CD4-positive, alpha-beta T cell treated with Interleukin-17A for 1 hour (primary cell): ENCODE measurements at places on chromosomes 6 and 20.

- DNase-seq = no peak
These were observed 44.4 kb downstream of the RNF144B start for GRCh38 chr6:18431581-18431980.

DNA sequence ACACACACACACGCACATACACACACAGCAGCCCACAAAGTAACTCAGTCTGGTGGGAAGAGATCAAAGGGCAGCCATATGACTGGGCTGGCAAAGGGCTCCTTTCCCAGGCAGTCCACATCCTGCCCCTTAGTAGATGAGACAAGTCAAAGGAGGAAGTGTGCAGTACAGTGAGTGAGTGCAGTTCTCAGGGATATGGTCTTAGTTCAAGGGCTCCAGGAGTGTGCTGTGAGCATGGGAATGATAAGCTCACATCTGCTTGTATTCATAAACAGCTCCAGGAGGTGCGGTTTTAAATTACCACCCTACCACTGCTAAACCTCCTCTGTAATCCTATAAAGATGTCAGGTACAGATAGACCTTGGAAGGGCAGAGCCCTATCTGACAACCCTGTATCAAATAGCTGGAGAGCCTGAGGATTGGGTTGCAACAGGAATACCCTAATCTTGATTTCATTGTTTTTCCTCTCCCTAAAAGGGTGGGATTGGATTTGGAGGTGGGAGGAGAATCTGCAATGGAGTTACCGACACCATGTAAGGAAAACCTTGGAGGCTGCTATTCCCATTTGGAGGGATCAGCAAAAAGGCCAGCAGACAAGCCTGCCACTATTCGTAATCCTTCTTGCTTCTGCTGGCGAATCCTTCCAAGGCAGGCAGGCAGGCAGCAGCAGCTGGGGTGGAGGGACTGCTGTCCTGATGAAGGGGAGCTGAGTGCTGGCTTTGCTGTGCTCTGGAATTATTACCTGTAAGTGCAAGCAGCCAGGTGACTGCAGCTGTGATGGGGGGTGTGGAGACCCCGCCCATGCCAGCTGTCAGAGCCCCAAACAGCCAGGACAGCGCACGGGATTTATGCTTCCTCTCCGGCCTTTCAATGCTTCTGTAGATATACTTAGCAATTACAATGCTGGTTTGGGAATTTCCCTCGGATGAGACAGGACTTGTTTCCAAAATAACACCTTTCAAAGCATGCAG, 342.7 kb downstream of the PRL start:
- DNase-seq = no peak

GRCh38 chr20:41138475-41139226, 1.3 kb downstream of the PLCG1 start:
- peak; percentile 57 for DNase-seq

DNA sequence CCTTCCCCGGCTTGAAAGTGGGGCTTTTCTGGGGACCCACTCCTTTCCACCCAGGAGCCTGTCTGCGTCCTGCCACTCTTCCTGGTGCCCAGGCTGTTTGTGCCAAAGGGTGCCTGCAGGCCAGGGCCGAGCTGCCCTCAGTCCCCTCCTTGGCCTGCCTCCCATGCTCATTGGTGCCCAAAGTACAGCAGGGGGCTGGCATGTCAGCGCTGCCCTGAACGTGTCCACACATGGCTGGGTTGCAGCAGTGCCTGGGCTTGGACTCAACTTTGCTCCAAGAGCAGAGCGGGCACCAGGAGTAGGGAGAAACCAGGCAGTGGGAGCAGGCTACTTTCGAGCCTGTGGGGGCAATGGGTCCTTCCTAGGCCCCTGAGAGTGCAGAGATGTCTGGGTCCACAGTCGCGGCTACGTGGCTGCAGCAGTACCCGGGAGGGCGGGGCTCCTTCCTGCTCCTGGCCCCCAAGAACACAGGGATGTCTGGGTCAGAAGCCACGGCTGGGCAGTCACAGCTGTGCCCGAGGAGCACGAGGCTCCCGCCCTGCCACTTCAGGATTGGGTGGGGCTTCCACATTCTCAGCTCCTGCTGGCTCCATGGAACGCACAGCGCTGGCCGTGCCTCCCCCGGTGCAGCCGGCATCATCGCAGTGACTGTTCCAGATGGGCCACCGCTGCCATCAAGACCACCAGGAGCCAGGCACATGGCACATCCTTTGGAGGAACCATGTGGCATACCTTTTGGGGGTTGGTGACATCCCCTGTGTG, 50.0 kb upstream of the CLDN20 start:
- DNase-seq = no peak

GRCh38 chr6:13702809-13703302, 8.8 kb downstream of the RANBP9 start:
- no peak for DNase-seq

DNA sequence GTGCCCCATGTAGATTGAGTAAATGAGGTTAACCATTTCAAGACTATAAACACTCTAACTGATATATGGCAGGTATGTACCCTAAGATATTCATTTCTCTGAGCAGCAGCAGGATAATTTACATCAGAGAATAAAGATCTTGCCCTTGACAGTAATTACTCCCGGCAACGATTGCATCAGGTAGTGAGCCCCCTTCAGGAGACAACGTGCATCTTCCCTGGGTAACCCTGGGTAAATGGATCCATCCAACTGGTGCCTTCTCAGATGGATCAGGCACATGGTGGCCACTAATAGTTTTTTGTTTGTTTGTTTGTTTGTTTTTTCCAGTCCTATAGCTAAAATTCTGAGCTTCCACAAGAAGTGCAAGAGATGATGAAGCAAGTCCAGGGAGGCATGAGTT, 469.4 kb upstream of the SLC35B3 start:
- DNase-seq = no peak

GRCh38 chr6:51542475-51542874, 544.9 kb downstream of the PKHD1 start:
- no peak for DNase-seq

DNA sequence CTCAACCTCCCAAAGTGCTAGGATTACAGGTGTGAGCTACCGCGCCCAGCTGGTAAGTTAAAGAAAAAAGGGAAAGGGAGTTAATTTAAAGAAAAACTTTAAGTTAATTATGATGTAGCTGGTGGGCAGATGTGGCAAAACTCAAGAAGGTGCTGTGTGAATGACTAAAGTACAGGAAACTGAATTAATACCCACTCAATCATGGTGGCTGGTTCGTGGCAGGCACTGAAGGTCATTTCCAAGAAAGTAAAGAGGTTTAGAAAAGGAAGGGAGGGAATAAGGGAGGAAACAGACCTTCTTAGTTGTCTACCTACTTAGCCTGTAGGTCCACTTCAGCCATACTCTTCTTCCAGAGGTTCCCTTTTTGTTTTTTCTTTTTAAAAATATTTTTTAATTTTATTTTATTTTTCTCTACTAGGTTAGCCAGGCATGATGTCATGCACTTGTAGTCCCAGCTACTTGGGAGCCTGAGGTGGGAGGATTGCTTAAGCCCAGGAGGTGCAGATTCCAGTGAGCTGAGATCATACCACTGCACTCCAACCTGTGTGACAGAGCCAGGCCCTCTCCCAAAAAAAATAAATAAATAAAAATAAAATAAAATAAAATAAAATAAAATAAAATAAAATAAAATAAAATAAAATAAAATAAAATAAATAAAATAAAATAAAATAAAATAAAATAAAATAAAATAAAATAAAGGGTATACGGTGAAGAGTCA, 11.9 kb upstream of the TGM3 start:
- no peak for DNase-seq

- peak; percentile 2 for DNase-seq
These were observed 146.2 kb downstream of the COL21A1 start for GRCh38 chr6:56101141-56101553.

DNA sequence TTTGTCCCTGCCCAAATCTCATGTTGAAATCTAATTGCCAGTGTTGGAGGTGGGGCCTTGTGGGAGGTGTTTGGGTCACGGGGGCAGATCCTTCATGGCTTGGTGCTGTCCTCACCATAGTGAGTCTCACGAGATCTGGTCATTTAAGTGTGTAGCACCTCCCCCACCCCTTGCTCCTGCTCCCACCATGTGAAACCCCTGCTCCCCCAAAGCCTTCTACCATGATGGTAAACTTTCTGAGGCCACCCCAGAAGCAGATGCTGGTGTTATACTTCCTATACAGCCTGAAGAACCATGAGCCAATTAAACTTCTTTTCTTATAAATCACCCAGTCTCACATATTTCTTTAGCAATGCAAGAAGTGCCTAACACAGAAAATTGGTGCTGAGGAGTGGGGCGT, 19.9 kb upstream of the THBS2 start:
- no peak for DNase-seq

DNA sequence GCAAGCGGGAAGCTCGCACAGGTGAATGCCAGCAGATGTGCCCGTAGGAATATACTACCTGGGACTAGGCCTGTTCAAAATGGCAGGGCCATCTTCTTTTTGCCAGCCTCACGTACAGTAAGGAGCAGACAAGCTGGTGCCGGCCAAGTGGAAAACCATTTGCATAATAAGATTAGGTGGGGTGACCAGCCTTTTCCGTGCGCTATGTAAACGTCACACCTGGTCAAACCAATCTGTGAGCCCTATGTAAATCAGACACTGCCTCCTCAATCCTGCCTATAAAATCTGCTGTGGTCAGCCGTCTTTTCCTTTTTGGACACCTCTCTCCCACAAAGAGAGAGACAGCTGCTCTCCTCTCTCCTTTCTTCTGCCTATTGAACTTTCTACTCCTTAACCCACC, 60.8 kb upstream of the TMEM30A start:
- no peak for DNase-seq

- DNase-seq = no peak
These were observed 1.4 kb upstream of the HLA-G start for GRCh38 chr6:29826271-29826670.

GRCh38 chr6:34709386-34709785, 12.8 kb upstream of the ILRUN start:
- no peak for DNase-seq

DNA sequence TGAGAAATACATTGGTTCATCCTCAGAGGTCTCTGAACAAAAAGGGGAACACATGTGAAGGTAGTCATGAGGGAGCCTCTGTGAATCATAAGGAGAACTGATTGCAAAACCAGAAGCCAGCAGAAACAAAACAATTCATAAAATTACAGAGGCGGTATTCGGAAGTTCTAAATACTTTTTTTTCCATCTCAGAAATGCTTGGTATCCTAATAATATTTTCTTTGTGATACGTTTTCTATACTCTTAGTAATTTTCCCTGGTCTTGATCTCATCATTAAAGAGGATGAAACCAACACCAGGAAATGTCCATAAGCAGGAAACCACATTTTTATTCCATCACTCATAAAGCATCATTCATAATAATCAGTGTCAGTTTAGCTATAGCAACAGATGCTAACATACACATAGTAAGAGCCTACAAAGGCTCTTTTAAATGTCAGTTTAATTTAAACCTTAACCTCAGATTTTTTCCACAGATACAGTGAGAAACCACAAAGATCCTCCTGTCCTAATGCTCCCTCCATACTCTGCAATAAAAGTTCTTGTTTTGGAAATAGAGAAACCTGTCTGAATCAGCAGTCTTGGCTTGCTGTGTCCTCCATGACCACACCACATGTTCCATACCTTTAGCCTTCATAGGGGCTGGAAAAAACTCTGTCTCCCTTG, 29.2 kb downstream of the SGK1 start:
- DNase-seq = peak; percentile 27

DNA sequence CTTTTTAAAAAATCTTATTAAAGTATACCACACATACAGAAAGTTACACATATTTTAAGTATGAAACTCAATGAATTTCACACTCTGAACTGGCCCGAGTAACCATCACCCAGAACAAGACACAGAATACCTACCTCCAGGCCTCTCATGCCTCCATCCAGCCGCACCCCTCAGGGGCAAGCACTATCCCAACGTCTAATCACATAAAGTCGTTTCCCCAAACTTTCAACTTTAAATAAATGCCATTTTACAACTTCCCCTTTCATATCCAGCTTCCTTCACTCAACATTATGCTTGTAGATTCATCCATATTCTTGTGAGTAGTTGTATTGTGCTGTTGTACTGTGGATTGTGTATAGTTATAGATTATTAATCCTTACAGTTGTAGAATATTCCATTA, 539.1 kb downstream of the CD83 start:
- no peak for DNase-seq

GRCh38 chr6:40054602-40055001, 120.3 kb upstream of the MOCS1 start:
- DNase-seq = no peak

- no peak for DNase-seq
These were observed 3.5 kb upstream of the TFAP2A start for GRCh38 chr6:10418361-10418861.

DNA sequence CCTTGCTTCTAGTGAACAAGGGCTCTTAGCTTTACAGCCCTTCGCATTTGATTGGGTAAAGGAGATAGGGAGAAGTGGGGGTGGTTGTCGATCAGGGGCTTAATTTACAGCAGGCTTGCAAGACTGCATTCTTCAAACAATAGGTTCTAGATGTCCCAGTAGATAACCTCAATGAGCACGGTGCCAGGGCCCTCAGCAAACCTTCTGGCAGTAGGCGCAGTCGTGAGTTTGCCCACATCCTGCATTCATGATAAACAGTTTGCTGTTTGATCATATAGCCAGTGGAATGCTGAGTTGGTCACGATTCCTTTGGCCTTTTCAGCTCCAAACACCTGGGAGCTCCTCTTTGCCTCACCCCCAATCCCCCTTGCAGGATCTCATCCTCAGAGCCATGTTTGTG, 27.5 kb downstream of the SUN5 start:
- DNase-seq = no peak

- DNase-seq = no peak
These were observed at the start of gene CYP24A1 for GRCh38 chr20:54173653-54174456. CYP24A1 (minus strand) TSS chr20:54173986; CDS start chr20:54173579, 407 bp downstream.

DNA sequence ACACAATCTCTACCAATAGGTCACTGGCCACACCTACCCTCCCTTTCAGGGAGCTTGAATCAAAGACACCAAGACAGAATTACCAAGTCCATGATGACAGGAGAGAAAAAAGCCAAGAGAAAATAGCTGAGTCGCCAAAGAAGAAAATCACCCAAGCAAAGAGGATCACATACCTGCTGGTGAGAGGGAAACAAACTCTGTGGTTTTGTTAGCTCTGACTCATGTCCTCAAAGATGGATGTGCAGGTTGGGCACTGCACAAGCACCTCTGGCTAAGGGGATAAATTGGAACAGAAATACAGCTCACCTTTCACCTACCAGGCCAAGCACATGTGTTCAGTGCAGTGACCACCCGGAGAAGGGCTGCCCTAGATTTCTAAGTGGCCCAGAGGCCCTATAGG, 114.8 kb downstream of the TFAP2A start:
- DNase-seq = no peak

- no peak for DNase-seq
These were observed 113.4 kb downstream of the EYA2 start for GRCh38 chr20:47007826-47008655.
